Stimulated activated CD8-positive, alpha-beta memory T cell treated with anti-CD3 and anti-CD28 coated beads, Interleukin-4, amount 100 ng/mL, for 1 hour (primary cell): ENCODE measurements at places on chromosomes 3 and 15.

GRCh38 chr15:44636976-44637375 is 26.5 kb downstream of the SPG11 start:
- DNase-seq, result no peak

GRCh38 chr3:194130807-194131589 is 5.0 kb upstream of the HES1 start:
- DNase-seq, result no peak

DNA sequence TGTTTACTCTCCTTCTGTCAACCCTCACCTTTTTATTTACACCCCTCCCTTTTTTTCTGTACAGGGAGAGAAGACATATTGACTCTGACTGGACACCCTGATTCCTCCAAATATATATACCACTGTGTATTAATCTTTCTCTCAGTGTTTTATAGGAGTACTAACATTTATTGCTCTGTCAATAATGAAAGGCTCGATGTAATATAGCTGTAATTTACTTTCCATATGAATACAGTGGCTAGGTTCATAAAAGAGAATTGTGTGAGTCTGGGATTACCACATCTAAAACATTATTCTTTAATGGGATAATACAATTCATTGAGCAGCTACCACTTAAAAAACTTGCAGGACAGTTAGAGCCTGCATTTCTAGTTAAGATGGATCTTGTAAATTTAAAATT is 194.3 kb downstream of the SV2B start:
- no peak for DNase-seq

GRCh38 chr15:91307601-91308000 is 207.5 kb downstream of the SV2B start:
- DNase-seq, result no peak

DNA sequence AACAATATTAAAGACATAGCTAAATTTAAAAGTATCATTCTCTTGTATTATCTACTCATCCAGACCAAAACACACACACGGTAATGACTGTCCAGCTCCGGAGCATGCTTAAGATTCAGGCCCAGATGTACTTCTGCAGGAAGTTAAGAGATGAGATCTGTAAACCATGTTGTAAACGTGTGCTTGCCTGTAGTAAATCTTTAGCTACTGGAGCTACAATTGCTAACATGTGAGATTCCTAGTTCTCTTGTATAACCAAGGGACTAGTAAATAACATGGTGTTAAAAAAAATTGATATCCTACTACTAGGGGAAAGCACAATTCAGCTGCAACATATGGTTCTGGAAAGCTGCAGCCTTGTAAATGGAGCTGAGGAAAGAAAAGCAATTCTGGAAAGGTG is 651.7 kb upstream of the CCDC54 start:
- DNase-seq, result no peak
